ENCODE measurements at places on chromosomes 1 and 21.
A peak's percentile ranks its signal among the peaks of the same experiment; 100 is the strongest.

- no peak for DNase-seq
Observed at GRCh38 chr1:80624682-80625081, 1176.1 kb upstream of the ADGRL2 start.

GRCh38 chr1:182624577-182624976, 20.4 kb upstream of the RGS16 start:
- DNase-seq = peak; percentile 41

DNA sequence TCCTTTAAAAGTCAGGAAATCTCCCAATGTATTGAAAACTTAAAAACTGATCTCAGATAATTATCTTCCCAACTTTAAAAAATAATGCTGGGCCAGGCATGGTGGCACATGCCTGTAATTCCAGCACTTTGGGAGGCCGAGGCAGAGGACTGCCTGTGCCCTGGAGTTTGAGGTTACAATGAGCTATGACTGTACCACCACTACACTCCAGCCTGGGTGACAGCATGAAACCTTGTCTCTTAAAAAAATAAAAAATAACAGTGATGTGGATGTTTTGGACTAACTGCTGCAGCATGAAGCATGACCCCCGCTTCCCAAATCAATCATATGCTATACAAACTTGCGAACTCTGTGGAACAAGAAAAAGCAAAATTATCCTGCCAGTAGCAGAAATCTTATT, 186.3 kb downstream of the RERE start:
- DNase-seq = no peak

GRCh38 chr21:16773206-16773605, 739.6 kb upstream of the CXADR start:
- DNase-seq = no peak

- DNase-seq = no peak
Observed at GRCh38 chr1:215731699-215732098, 164.6 kb downstream of the KCTD3 start.

GRCh38 chr1:159079525-159079924, 3.0 kb upstream of the AIM2 start:
- DNase-seq = no peak

DNA sequence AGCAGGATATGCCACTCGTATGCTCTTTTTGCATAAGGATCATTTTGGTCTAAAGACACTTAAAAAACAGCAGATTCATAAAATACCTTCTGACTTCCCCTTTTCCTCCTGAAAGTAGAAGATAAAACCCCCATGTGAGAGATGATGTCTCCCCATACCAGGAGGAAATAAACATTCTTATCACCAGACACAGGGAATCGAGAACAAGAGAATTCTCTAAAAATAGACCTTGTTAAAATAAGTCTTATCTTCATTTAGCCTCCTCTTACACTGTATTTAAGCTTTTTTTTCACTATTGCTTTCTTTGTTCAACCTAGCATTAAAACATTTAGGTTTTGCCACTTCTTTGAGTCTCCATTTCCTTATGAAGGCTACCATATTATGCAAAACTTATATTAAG, 709.3 kb downstream of the KCNT2 start:
- DNase-seq = no peak

GRCh38 chr1:11068600-11069473, 9.0 kb upstream of the SRM start:
- no peak for DNase-seq

DNA sequence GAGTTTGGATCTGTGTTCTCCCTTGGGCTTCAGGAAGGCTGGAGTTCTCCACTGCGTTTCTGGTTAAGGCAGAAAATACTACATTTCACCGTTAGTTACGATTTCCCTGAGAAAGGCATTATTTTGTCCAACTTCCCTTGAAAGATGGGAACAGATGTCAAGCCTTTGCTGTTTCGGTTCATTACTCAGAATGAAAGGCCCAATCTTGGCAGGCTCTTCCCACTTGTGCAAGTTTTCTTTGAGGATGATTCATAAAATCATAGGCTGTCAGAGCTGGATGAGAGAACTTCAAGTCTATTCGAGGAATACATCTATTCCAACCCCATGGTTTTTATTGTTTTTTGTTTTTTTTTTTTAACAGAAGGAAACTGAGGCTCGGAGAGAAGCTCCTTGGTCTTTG, 205.2 kb downstream of the GRIK3 start:
- DNase-seq = no peak

- no peak for DNase-seq
Observed at GRCh38 chr1:241157435-241157834, 199.6 kb downstream of the RGS7 start.

DNA sequence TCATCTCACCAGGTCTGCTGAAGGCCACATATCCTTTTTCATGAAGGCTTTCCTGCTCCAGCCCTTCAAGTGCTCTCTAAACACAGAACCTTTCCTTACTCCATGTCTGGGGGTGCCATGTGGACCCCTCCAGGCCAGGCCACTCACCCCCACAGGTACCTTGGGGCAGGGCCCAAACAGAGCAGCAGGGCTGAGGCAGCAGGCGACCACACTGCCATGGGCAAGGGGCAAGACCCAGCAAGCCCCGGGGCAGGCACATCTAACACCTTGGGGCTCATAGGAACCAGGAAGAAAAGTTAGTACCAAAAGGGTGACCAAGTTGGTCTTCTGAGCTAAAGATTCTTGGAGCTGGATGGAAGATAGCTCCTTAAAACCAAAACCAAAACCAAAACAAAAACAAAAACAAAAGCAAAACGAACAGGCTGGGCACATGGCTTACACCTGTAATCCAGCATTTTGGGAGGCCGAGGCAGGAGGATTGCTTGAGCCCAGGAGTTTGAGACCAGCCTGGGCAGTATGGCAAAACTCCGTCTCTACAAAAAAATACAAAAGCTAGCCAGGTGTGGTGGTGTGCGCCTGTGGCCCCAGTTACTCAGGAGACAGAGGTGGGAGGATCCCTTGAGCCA, 63.7 kb downstream of the MRPL37 start:
- no peak for DNase-seq

GRCh38 chr1:84859866-84860265, 33.1 kb downstream of the LPAR3 start:
- DNase-seq = no peak

DNA sequence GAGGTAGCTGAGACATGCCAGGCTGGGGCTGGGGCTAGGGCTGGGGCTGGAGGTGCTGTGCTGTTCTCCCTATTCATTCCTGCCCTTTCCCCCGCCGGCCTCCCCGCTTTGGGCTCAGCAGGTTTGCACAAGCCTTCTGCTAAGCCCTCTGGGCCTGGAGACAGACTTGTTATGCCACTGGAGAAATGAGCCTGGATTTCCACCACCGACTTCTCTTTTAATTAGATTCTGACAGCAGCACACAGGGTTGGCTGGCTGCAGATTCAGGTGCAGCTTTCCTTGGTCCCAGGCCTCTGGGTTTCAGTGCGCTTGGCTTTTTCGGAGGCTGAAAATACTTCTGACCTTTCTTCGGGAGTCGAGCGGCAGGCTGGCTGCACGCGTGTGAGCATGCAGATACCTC, 71.5 kb upstream of the ACTL8 start:
- no peak for DNase-seq

GRCh38 chr1:184222652-184223052, 164.2 kb upstream of the C1orf21 start:
- DNase-seq = no peak

DNA sequence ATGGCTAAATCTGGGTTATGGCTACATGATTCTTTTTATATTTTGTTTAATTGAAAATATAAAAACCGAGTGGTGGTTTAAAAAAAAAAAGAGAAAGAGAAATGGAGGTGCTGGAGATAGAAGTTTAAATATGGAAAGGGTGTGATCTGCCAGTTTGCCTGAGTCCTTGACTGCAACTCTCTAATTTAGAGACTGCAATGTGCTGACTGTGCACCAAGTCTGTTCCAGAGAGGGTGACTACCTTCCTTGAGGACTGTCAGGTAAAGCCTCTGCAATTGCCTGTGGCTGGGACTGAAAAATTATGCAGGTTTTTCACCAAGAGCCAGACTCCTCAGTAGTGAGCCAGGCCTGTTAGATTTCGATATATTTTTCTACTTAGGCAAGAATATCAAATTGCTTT, 1326.3 kb downstream of the BRINP3 start:
- no peak for DNase-seq

GRCh38 chr21:28317177-28317950, 675.3 kb downstream of the LTN1 start:
- DNase-seq = no peak

DNA sequence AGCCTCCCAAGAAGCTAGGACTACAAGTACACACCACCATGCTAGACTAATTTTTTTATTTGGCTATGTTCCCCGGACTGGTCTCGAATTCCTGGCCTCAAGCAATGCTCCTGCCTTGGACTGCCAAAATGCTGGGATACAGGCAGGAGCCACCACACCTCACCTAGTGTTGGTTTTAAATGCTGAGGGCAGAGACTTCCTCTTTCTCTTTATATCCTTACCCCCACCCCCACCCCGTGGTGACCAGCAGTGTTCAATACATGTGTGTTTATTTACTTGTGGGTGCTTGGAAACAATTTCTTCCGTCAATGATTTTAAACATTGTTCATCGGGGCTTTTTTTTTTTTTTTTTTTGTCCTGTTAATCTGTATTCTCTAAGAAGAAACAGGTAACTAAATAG, 158.9 kb downstream of the ZBTB18 start:
- no peak for DNase-seq

DNA sequence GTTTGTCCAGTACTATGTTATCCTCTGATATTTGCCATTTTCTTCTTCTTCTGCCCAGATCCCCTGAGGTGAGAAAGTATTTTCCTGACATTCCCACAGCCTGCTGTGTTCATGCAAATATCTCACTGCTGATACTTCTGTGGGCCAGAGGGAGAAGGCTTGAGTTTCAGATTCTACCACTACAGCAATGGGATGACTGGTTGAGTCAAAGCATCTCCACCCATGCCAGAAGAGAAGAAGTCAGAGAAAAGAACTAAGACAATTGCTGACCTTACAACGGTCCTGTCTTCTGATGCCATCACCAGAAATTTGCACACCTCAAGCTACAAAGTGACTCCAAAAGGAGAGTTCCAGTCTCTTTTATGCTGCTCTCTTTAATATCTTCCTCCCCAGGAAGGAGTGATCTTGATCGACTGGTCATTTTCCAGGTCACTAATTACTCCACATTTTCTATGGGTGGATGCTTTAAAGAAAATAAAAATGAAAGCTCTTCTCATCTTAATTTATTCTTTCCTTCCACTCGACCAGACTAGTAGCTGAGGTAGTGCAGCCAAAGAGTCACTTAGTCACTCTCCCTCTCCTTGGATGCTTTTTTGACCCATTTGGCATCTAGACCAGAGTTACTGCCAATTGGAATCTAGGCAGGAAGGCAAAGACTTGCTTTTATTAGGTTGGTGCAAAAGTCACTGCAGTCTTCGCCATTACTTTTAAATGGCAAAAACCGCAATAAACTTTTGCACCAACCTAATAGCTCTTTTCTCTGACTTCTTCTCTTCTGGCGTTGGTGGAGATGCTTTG, 195.1 kb downstream of the PTPRC start:
- no peak for DNase-seq

DNA sequence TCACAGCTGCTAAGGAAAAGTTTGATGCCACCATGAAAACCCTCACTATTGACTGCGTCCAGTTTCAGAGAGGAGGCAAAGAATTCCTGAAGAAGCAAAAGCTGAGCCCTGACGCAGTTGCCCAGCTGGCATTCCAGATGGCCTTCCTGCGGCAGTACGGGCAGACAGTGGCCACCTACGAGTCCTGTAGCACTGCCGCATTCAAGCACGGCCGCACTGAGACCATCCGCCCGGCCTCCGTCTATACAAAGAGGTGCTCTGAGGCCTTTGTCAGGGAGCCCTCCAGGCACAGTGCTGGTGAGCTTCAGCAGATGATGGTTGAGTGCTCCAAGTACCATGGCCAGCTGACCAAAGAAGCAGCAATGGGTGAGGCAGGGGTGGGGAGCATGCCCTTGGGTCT, 9.5 kb downstream of the CZIB start:
- DNase-seq = no peak

GRCh38 chr1:234726359-234726943, 116.5 kb upstream of the IRF2BP2 start:
- no peak for DNase-seq

DNA sequence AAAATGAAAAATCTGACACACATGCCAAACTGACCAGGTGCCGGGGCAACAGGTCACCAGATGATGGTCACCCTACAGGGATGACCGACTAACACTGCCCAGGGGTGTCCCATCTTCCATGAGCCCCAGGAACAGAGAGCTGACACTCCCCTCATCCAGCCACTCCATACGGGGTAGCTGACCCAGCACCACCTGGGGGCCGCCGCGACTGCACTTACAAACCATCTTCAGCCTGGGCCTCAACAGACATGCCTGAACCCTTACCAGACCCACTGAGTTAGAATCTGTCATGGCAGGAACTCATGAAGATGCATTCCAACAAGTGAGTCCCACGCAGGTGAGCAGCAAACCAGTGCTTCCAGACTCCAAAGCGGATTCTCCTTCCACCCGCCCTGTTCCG, 31.6 kb upstream of the AJAP1 start:
- no peak for DNase-seq

GRCh38 chr1:166166329-166166697, 488 bp downstream of the FAM78B start:
- DNase-seq = no peak

- no peak for DNase-seq
Observed at GRCh38 chr1:82392946-82393345, 592.2 kb downstream of the ADGRL2 start.

- DNase-seq = no peak
Observed at GRCh38 chr1:170520601-170521000, 11.4 kb upstream of the GORAB start.

DNA sequence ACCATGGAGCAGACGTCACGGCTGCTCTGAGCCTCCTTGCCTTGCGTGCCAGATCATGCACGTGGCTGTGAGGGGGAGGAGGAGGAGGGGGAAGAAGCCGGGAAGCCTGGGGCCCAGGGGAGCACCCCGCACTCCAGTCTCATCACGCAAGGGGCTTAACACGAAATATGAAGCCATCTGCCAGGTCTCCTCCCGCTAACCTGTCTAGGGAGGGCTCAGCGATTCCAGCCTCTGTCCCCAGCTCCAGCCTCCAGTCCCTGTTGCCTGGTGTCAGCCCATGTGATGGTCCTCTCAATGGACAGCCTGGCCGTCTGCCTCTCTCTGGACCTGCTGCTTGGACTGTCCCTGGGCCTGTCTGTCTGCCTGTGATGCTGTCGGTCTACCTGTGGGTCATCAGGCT, 22.5 kb upstream of the C1QA start:
- DNase-seq = no peak

DNA sequence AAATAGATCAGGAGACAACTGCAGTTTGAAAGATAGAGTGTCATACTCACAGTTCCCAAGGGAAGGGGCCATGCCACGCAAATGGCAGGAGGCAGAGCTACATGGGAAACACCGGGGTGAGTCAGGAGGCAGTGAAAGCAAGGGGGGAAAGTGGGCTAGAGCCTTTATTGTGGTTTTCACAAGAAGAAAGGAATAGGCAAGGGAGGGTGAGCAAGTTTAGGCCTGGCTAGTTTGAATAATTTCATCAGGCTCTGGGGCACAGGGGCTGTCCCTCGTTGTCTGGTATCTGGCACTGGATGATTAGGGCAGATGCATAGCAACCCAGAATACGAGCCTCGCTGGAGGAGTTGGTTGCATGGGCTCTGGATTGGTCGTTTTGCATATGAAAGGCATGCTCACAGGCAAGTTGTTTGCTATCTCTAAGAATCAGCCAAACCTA, 17.0 kb upstream of the ITLN2 start:
- DNase-seq = no peak
